Stimulated activated CD8-positive, alpha-beta memory T cell treated with anti-CD3 and anti-CD28 coated beads, Interleukin-15, amount 100 ng/mL, for 24 hours (primary cell): ENCODE measurements at places on chromosomes 7 and 10.

- DNase-seq, result no peak
Measured at GRCh38 chr10:76540786-76541185, 1096.8 kb downstream of the KCNMA1 start.

DNA sequence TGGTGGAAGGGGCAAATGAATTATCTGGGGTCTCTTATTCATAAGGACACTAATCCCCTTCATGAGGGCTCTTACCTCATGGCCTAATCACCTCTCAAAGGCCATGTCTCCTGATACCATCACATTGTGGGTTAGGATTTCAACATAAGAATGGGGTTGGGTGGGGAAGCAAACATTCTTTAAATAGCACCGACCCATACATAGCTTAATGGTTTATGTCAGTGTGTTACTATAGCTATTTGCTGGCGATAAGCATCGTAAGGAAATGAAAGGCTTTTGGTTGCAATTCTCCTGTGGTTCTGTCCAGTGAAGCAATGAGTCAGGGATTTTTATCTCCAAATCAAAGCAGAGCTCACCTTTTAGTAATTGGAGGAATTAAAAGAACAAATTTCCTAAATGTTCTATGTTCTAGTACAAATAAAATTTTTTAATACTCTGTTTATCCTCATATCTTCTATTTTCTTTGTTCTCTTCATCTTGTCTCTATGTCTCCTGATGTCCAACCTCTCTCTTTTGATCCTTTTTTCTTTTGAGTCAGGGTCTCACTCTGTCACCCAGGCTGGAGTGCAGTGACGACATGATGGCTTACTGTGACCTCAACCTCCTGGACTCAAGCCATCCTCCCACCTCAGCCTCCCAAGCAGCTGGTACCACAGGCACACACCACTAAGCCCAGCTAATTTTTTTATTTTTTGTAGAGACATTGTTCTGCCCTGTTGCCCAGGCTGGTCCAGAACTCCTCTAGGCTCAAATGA is 57.0 kb upstream of the GLCCI1 start:
- no peak for DNase-seq

DNA sequence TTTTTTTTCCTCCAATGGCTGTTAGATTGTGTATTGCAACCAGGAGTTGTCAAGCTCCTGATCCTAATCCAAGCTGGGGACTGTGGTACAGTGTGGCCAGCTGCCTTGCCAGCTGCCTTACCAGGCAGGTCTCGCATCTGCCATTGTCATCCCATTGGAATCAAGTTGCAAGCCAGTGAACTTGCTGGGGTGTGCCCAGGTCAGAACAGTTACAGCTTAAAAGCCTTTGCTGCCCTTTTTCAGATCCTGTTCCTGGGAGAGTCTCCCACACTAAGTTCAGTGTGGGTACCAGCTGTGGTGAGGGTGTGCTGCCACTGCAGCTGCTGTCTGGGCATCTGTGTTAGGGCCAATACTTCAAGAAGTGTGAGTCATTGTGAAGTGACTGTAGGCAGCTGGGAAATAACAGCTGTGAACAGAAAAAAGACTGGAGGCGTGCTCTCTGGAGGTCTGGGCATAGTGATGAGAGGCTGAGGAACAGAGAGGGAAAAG is 72.8 kb downstream of the CCNY start:
- DNase-seq, result no peak

GRCh38 chr7:87036985-87037384 is 22.5 kb downstream of the ELAPOR2 start:
- DNase-seq, result no peak

- DNase-seq, result no peak
Measured at GRCh38 chr7:99860281-99861127, 16.3 kb downstream of the OR2AE1 start.

GRCh38 chr7:94378356-94378755 is 16.3 kb upstream of the COL1A2 start:
- no peak for DNase-seq

DNA sequence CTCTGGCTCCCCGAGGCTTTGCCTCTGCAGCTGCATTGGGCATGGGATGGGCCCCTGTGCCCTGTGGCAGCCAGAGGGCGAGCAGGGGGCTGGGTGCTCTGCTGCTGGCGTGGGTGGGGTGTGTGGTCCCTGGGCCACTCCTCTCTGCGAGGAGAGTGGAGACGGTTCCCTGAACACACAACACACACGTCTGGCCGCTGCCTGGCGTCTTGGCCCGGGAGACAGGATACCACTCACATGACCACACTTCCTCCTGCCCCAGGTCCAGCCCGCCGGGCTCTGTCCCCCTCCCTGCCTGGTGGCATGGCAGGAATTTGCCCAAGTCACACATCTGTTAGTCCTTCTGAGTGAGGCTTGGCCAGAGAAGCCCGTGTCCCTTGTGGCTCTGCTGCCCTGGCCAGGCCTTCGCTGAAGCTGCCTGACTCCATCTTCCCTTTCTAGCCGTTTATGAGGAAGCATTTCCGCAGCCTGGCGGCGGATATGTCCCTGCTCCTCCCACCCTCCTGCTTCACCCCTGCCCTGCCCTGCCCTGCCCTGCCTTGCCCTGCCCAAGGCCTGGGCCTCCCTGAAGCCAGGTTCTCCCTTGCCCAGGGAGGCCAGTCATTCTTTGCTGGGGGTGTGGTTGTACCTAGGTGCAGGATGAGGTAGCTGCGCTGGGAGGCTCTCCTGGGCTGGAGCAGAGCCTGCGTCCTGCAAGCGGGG is 3.0 kb downstream of the BRI3 start:
- DNase-seq, result no peak

GRCh38 chr10:75379212-75379724 is 22.3 kb downstream of the ZNF503 start:
- DNase-seq, result no peak

DNA sequence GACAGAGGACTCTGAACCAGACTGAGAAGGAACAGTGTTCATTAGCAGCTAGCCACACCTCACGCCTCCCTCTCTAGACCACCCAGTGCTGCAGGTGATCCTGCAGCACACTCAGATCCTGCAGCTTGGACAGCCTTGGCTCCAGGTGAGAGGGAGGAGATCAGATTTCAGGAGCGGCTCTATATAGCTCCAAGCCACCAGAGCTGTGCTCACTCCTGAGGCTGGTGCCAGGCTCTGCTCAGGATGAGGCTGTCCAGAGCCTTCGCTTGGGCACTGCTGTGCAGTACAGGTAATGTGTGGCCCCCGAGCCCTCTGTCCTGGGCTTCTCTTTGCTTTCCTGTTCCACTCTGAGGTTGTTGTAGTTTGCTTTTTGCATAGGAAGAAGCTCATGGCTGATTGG is 42.4 kb downstream of the C10orf120 start:
- no peak for DNase-seq

- DNase-seq, result no peak
Measured at GRCh38 chr10:91797048-91797690, 1.1 kb upstream of the TNKS2 start.

DNA sequence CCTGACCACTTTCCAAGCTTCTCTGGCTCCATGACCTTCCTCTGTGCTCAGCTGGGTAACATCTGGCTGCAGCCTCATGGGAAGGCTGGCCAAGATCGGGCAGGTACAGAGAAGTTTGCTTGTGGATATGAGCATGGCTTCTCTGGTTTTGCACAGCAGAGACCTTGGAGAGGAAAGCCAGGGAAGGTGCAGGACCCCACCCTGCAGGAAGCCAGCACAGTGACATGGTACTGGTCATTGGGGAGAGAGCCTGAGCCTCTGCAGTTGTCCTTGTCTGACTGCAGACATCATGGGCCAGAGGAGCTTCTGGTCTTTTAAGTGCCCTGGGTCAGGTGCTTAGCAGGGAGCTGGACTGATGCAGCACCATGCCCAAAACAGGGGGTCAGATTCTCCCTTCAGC is 70.6 kb upstream of the LEP start:
- DNase-seq, result no peak

- no peak for DNase-seq
Measured at GRCh38 chr7:127091620-127092019, 161.1 kb downstream of the GRM8 start.

GRCh38 chr7:37320848-37321468 is 127.7 kb downstream of the ELMO1 start:
- DNase-seq, result no peak

DNA sequence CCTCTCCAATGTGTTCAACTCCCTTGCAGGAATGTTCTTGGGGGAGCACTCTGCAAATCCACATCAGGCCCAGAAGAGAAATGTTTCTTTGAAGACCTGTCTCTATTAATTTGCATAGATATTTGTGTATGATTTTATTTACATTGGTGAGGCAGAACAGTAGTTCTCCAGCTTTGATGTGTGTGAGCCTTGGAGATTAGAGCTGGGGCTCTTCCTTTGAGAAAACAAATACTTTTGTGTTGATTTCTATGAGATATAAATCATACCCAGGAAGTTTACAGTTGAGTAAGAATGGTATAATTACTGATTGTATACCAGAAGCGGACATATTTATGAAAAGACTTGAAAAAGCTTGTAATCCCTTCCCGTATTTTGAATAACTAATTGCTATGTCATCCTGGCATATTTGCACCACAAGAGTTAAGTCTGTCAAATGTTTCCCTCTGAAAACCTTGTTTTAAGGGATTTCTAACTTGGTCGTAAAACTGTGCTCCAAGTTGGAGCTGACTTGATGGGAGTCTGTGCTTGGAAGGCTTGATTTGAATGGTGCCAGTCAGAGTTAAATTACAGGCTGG is 468.5 kb downstream of the LRMDA start:
- no peak for DNase-seq

DNA sequence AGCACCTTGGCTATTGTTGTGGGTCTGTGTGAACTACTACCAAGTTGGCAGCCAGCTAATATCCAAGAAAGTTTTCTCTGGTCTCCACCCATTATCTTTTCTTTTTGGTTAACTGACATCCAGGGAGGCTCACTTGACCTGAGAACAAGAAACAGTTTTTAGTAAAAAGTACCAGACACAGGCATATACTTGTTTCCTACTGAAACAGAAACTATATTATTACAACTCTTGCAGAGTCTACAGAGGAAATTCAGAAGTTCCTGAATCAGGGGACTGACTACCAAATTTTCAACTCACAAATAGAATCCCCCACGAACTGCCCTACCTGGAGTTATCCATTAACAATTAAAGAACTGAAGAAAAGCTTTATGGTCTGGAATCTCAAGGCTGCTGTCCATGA is 168.9 kb downstream of the KCND2 start:
- DNase-seq, result no peak

DNA sequence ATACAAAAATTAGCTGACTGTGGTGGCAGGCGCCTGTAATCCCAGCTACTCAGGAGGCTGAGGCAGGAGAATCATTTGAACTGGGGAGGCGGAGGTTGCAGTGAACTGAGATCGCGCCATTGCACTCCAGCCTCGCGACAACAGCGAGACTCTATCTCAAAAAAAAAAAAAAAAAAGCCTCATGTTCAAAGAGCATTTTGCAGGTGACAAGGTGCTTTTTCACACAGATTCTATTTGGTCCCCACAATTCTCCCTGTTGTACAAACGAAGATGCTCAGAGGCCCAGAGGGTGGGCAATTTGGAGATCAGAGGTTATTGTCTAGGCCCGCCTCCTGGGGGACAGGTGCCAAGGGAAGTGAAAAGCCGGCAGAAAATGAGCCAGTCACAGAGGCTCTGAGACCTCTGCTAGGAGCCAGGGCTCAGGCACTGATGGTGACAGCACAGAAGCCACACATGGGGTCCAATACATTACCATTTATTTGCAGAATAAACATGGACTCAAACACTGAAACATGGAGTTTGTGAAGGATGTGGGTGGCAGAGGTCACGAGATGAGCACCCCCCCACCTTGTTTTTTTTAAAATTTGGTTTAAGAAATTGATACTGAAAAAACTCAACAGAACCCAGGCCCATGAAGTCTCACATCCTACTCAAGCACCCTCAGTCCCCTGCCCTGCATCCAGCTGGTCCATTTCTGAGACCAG is 882 bp upstream of the GAL3ST4 start:
- DNase-seq, result no peak

- DNase-seq, result no peak
Measured at GRCh38 chr10:33743429-33743857, 409.0 kb upstream of the NRP1 start.

DNA sequence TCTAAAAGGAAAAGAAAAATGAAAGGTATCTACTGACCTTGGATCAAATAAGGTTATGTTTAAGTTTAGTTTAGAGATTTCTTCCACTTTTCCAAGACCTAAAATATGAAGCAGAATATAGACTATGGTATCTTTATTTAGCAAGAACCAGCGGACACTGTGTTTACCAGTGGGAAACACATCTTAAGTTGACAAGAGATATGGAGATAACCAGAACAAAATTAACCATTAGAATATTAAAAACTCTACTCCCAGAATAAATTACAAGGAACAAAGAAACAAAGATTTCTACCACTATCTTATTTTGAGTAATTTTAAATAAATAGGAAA is 86.9 kb downstream of the IMMP2L start:
- no peak for DNase-seq

DNA sequence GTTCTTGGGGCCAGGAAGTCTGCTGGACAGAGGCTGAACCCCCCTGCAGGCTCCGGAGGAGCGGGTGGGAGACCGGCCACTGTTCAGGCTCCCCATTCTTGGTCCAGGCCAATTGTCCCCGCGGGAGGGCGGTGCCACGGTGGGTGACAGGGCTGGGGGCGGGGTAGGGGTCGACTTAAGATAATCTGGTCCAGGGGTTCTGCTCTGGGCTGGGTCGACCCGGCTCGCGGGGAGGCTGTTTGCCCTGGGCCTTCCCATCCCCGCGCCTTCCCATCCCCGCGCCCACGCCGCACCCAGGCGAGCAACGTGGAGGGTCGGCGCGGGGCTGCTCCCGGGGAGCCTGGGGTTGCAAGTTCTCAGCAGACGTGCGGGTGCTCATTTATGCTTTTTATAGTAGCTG is 7.3 kb upstream of the GLRX3 start:
- no peak for DNase-seq

- DNase-seq, result no peak
Measured at GRCh38 chr10:119849031-119849789, 23.4 kb downstream of the MCMBP start.

- no peak for DNase-seq
Measured at GRCh38 chr10:100631192-100631591, 95.4 kb downstream of the HIF1AN start.

GRCh38 chr7:95614442-95614940 is 18.2 kb upstream of the PDK4 start:
- DNase-seq, result no peak

GRCh38 chr10:118569241-118569881 is 26.1 kb downstream of the PRLHR start:
- no peak for DNase-seq

DNA sequence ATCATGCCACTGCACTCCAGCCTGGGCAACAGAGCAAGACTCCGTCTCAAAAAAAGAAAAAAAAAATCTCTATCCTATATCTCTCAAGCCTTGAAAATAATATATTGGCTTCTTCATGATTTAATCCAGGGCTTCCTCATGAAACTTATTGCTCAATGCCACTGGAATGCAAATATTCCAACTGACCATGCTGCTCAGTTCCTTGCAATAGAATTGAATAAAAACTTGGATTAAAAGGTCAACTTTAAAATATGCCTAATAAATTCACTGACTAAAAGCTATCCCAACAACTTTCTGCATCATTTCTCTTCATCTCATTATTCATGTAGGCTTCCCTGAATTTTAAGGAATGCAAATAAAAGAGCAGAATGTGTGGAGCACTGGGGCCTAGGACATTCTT is 42.1 kb upstream of the NOBOX start:
- no peak for DNase-seq
